ENCODE measurements at places on chromosomes 7 and 10.
A peak's percentile ranks its signal among the peaks of the same experiment; 100 is the strongest.

DNA sequence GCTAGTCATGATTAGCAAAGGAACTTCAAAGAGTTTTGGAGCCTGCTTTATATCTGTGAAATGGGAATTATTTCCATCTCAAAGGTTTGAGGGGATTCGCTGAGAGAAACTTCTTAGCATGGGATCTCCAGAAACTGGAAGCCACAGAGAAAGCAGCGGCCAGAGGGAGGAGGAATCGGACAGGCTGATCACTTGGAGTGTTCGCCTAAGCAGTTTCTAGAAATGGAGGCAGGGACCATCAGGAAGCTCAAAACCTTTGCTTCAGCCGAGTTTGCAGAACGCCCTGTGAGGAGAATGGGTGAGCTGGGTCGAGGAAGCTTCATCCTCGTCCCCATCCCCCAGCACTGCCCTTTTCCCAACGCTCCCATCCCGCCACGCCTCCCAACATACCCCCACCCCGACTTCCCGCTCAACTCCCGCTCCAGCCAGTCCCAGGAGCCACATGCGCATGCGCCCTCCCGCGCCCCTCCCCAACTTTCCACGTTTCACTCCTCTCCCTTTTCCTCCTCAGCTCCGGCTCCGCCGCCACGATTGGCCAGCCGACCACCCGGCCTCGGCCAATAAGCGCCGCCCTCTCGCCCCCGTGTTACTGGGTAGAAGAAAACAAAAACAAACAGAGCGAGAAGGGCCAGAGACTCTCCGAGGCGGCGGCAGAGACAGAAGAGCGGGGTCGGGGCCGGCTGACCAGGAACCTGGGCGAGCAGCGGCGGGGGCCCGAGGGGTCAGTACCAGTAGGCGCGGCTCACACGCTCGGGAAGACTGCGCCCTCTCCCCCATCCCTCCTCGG lies at the start of gene PDCD4:
Gene PDCD4 (plus strand): TSS at position 631 of the 787 bp plus-strand sequence. CDS start 4,100 bp downstream, outside the sequence.
- peak; percentile 100 for DNase-seq

DNA sequence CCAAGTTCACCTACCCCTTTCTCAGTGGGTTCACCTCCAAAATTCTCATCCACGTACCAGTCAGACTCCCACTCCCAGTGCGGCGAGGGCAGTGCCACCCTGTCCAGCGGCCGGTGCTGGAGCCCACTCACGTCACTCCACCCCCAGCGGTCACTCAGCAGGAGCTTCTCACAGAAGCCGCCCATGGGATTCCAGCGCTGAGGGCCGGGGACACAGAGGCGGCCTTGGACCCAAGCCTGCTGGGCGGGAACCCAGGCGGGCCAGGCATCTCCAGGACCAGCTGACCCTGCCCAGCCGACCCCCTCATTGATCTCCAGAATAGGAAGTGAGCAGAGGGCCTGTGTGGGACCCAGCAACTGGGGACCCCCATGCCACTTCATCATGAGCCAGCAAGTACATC lies 7.2 kb downstream of the TECPR1 start:
- no peak for DNase-seq

DNA sequence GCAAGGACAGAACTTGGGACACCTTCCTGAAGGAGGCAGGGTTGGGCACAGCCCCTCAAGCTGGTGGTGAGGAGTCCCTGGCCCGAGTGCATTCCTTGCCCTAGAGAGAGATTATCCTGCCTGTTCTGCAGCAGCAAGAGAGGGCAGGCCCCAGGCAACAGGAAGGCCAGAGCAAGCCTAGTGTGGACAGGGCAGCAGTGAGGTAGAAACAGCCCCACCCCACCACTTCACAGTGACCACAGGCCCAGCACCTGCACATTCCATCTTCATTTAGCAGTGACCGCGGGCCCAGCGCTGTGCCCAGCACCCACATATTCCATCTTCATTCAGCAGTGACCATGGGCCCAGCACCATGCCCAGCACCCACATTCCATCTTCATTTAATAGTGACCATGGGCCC lies 16.4 kb upstream of the TMEM72 start:
- DNase-seq: no peak

DNA sequence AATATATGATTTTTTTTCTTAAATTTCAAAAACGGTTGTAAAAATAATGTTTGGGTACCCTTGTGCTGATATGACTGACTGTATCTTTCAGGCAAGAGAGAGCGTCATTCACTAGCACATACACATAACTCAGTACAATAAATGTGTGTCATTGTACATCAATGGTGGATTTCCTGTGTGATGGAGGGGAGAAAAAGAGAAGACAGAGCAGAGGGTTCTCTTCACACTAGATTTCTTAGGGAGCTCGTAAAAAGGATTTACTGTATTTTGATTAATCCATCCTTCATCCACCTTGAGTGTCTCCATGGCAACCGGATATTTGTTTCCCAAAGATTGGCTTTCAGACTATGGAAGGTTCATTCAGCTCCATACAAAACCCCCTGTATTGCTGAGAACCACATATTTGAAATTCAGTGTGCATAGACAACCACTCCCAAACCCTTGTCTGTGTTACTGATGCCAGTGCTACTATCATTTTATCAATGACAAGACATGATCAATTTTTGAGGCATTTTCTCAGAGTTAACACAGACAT lies 150.6 kb downstream of the AKR1D1 start:
- no peak for DNase-seq

- DNase-seq: peak; percentile 4
These were observed 167.2 kb downstream of the AKR1D1 start for GRCh38 chr7:138243430-138243829.

DNA sequence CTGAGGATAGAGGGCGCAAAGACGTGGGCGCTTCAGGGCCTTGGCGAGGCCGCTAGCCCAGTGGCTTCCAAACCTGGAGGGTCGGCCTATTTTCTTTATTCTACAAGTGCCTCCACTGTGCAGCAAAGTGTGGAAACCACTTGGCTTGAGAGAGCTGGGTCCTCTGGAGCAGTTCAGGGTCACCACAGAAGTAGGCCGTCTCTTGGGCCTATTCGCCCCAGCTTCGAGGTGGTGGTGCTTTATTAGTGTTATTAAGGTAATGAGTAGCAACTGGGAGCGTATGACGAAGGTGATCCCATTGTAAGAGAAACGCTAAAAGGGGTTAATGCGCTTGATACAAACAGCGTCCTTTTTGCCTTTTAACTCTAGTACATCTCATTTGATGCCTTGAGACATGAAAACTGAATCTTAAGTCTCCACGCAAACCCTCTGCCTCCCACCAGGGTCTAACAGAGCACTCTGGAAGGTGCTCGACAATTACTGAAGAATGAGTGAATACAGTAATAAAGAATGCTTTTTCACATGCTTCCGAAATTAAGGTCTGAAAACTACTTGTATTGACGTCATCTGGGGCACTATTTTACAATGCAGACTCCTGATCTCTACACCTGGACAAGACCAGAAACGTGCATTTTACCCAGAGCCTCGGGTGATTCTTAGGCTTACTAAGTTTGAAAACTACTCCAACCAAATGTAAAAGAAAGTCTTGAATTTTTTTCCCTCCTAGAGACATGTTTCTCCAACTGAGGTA lies 647 bp upstream of the GSAP start:
- no peak for DNase-seq

- DNase-seq: no peak
These were observed 146.0 kb downstream of the VTI1A start for GRCh38 chr10:112593023-112593422.
